ENCODE measurements at places on chromosomes 3 and 15.
A peak's percentile ranks its signal among the peaks of the same experiment; 100 is the strongest.

DNA sequence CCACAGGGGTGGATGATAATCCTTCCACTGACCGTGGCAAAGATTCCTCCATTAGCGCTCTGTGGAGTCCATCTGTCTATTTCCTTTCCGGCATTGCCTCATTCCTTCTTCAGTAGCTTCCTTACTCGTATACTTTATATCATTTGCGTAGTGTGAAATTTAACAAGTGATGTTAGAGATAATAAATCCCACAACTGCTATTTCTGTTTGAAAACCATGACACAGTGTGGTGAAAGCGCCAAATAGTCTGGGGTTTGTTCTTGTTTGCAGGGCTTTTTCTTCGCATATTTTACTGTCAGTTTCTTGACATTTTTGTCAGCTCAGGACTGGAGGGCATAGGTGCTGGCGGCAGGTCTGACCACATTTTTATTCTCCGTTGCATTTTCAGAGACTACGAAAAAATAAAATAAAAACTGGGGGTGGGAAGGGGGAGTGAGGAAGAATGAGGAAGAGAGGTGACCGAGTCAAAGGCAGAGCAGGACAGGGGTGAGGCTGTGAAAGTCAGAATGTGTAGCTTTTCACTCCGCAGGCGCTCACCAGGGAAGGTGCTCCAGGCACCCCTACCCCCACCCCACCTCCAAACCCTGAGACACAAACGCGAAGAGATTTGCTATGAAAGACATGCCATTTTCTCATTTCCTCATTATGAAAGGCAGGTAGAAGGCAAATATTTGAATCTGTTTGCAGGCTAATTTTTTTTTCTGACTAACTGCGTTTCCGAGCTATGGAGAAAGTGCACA, 965.0 kb downstream of the MCTP2 start:
- no peak for DNase-seq

DNA sequence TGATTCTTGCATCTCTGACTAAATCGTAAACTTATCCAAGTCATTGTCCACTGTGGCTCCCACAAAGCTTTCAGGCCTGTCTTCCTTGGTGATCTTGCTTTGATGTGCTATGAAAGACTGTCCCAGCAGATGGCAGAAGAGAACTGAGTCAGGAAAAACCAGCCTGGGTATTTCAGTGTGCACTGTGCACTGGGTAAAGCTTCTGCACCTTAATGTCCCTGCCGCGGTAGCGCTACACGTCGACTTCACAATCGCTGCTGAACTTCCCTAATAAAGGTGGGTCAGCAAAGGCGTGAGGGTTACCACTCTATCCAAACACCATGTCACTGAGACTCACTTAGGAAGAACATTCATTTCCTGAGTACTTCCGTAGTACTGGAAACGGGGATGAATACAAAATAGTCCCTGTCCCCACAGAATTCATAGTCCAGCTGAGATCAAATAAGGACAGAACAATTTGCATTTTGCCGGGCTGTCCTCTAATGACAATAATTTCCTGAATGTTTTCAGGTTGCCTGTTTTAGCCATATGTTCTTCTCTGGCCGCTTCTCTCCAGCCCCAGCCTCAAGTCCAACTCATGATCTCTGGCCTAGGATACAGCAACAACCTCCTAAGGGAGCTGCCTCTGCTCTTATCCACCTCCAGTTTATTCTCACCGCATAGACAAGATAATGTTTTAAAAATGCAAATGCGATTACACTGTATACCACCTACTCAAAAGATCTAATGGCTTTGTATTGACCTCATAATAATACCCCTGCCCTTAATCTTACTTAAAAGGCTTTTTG, 83.6 kb upstream of the AKAP13 start:
- DNase-seq, result no peak

DNA sequence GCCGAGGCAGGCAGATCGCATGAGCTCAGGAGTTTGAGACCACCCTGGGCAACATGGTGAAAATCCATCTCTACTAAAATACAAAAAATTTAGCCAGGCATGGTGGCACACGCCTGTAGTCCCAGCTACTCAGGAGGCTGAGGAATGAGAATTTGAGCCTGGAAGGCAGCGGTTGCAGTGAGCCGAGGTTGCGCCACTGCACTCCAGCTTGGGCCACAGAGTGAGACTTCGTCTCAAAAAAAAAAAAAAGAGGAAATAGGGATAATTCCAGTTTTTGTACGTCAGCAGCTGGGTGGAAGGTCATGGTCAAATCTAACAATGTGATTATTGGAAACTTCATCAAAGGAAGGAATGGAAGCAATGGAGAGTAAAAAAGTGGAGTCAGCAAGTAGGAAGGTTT, 3.1 kb downstream of the CMC1 start:
- DNase-seq, result no peak

DNA sequence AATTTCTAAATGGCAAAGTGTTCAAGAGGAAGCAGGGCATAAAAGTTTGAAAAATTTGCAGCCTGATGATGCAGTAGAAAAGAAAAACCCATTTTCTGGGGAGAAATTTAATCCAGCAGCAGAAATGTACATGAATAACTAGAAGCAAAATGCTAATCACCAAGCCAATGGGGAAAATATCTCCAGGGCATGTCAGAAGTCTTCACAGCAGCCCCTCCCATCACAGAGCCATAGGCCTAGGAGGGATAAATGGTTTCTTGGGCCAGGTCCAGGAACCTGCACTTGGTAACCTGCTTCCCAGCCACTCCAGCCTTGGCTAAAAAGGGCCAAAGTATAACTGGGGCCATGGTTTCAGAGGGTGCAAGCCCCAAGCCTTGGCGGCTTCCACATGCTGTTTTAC, 22.6 kb downstream of the OSTN start:
- DNase-seq, result no peak

DNA sequence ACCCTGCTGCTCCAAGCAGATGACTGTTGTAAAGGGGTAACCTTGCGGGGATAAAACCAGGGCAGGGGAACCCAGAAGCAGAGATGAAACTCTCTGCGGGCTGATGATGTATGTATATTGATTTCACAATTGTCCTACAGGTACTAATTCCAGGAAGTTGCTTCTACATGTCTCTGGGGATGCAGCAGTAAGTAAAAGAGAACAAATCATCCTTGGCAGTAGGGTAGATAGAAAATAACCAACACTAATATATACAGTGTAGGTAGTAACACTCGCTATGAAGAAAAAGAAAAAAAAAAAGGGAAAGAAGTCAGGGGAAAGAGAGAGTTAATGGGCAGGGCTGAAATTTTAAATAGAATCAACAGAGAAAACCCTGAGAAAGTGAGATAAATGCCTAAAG, 50.2 kb downstream of the EPHA3 start:
- no peak for DNase-seq

DNA sequence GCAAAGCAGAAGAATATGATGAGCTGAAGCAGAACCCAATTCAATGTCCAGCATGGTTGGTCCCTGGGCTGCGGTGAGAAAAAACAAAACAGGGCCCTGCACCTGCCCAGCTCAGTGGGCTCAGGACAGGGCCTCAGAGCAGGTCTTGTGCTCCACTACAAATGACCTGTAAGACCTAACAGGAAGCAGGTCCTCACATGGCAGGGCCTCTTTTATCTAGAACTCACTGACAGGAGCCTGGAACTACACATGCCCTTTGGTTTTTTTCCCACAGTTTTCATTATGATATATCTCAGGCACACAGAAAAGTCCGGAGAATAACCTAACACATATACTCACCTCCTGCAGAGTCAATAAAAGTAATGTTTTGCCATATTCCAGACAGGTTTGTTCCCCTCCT, 38.4 kb downstream of the CCDC12 start:
- DNase-seq, result no peak

DNA sequence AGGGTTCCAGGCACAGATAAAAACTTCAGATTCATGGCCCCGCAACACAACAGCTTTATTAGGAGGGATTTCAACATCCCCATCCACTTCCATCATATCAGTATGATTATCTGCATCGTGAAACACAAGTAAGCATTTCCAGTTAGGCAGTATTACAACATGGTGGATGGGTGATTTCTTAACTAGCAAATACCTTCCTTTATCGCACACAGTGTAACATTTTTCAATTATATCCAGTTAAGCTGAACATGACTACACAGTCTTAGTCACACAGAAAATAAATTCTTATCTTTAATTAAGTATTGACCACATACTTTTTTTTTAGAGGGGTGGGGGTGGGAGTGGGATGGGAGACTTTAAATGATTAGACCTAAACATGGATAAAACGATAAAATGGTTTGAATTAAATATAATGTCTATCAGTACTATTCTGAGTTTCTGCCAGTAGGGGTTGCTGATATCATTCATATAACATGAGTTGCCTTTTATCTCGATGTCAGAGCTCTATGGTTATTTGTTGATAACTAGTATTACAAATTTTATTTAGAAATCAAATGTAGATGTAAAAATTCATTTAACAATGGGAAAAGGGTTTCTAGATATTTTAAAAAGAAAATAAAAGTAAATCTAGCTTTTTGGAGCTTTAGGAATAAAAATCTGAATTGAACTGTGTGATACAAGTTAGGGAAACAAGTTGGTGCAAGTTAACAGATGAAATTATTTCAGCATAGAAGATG, 146.6 kb downstream of the TBL1XR1 start:
- peak; percentile 17 for DNase-seq

DNA sequence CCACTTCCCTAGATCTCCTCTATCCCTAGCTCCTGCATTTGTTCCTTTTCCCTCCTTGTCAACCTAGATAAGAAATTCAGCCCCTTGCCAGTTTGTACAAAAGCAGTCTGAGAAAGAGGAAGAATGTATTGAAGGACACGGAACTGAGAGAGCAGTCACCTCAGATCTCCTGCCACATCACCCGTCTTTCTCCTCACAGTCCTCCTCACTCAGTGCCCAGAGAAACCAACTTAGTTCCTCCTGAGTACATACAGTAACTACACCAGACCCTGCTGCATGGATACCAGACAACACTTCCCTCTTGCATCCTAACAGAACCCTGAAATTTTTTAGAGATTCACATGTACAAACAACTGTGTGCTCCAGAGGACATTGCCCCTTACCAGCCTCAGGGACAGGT, 563.6 kb upstream of the ADAMTS9 start:
- DNase-seq, result no peak

- no peak for DNase-seq
Observed at GRCh38 chr3:31189971-31190370, 295.5 kb upstream of the GADL1 start.

DNA sequence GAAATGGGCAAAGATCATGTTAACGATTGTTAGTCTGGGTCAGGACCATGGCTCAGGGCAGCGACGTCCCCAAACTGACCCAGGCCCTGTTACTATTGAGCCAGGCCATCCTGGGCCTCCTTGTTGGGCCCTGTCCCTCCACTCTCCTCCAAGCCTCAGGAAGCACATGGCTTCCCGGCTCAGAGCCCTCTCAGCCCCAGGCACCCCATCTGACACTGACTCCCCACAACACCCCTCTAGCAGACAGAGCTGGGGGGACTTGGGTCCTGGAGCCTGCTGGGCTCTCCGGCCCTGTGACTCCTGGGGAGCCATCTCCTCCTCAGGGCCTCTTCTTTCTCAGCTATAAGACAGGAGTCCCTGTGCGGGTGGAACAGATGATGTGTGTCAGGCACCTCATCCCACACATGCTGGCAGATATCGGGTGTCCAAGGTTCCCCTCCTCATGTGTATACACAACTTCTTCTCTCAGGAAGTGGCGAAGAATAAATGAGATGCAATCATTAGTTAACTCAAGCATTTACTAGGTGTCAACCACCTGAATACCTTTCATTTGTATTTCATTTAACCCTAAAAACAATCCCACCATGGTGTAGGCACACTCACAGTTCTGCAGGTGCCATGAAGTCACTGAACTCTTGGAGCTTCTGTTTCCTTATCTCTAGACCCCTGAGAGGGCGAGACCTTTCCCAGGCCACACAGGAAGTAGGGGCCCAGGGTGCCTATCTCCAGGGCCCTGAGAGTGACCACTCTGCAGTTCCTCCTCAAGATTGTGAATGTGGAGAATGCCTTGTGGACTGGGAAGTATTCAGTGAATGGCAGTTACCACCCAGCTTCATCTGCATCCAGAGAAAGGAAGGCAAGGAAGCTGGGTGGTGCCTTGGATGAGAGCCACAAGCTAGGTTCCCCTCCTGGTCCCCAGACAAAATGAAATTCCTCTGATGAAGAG, 282.5 kb upstream of the TLE3 start:
- no peak for DNase-seq

- no peak for DNase-seq
Observed at GRCh38 chr3:52522651-52523251, 10.9 kb downstream of the NT5DC2 start.

GRCh38 chr3:194447161-194447560, 39.6 kb downstream of the ATP13A3 start:
- no peak for DNase-seq

DNA sequence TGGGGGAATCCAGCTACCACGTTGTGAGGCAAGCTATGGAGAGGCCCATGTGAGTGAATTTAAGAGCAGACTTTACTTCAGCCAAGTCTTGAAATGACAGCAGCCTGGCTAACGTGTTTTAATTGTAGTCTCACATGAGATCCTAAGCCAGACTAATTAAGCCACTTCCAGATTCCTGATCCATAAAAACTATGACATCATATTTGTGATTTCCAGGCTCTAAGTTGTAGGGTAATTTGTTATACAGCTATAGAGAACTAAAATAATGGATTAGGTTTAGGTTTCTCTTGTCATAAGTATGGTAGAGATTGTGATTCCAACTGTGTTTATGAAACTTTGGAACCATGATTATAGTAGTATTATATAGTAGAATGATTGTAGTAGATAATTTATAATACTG, 329.5 kb downstream of the DOCK3 start:
- no peak for DNase-seq

DNA sequence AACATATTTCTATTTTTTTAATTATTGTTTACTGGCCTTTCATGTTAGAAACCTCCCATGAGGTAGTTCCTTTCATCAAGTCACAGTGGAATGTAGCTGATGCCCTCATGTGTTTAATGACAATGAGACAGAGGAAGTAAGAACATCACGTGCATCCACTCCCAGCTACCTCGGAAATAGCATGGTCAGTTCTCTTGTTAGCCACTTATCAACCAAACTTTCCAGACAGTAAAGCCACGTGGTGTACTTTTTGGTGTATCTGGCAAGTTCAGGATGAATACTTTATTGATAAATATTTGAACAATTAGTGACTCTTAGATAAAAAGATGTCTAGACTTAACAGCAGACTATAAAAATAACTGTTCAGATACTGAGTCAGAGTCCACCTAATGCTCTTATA, 781.7 kb downstream of the MECOM start:
- no peak for DNase-seq

GRCh38 chr3:19399836-19400235, 251.5 kb downstream of the KCNH8 start:
- DNase-seq, result no peak

DNA sequence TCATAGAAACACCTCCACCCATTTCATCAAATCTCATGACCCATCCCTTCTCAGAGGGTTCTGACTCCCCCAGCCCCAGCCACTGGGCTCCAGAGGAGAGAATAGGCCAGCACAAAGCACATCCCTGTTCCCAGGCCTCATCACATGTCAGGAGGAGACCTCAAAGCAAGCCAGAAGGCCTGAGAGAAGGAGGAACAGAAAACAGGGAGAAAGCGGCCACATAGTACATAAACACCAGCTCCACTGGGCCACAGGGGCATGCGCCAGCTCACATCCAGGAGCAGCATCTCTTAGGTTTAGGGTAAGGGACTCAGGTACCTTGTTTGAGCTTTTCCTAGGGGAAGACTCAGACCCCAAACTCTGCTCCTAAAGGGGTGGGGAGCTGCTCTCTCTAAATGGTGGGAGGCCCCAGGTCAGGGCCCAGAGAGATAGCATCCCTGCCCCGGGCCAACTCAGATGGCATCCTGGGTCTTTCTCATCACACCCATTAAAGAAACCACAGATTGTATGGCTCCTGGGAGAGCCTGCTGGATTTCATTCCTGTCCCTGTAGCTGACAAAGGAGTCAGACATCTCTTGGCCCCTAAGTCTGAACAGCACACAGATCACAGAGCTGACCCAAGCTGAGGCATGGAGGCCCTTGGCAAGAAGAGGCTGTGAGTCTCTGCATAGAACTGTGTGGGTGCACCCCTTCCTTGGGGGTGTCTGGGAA, 2.5 kb downstream of the SHF start:
- DNase-seq, result no peak
